ENCODE measurements at places on chromosomes 4 and X.

DNA sequence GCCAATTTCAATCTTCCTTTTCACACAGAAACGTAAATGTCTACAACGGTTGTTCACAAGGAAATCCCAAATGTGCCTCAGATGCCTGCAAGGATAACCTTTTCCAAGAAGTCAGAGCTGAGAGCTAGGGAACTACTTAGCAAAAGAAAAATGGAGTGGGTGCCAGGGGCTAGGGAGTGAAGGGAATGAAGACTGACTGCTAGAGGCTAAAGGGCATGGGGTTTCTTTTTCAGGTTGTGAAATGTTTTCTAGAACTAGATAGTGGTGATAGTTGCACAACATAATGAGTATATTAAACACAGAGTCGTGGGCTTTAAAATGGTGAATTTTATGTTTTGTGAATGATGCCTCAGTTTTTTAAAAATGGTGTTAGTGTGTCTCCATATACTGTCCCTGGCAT lies 53.4 kb downstream of the CD99L2 start:
- no peak for DNase-seq

GRCh38 chrX:76148753-76149152 lies 24.1 kb upstream of the PBDC1 start:
- peak; percentile 11 for DNase-seq

- DNase-seq: no peak
These were observed 18.6 kb upstream of the SH3TC1 start for GRCh38 chr4:8180310-8181093.

GRCh38 chr4:6732441-6733357 lies 16.7 kb downstream of the BLOC1S4 start:
- no peak for DNase-seq

- no peak for DNase-seq
These were observed 46.1 kb upstream of the LGI2 start for GRCh38 chr4:25076625-25077398.

GRCh38 chrX:13248867-13249486 lies 70.9 kb downstream of the ATXN3L start:
- no peak for DNase-seq

- no peak for DNase-seq
These were observed 10.9 kb upstream of the TET2 start for GRCh38 chr4:105135785-105136184.

- DNase-seq: no peak
These were observed 156.6 kb downstream of the GATB start for GRCh38 chr4:151604238-151604637.

DNA sequence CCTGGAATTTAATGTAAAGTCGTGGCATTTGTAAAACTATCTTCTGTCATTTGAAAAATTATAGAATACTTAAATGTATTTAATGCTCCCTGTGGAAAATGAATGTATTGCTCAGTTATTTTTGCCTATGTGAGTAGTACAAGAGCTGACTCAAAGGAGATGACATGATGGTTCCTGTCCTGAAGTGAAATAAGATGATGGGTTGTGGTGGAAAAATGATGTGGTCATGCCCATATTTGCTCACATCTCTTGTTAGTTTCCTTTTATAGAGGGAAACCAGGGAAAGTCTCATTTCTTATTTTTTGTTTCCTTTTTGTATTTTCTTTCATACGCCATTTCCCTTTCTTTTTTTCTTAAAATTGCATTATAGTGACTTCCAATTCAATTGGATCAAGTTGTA lies 23.7 kb downstream of the PLS3 start:
- no peak for DNase-seq

GRCh38 chr4:113013751-113014150 lies 35.7 kb upstream of the ANK2 start:
- no peak for DNase-seq

DNA sequence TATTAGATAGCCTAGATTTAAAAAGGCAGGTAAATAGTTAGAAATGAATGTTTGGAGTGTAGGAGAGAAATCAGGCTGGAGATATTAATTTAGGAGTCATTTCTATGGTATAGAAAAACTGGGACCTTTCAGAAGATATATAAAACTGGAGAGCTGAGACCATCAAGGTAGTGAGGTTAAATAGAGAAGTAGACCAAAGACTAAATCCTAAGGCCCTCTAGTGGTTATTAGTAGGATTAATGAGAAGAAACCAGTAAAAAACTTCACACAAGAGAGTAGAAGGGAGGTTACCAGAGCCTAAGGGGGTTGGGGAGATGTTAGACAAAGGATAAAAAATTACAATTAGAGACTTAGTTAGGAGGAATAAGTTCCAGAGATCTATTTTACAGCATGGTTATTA lies 351.0 kb upstream of the SPANXN1 start:
- no peak for DNase-seq

GRCh38 chr4:119678761-119679160 lies 50.2 kb upstream of the PDE5A start:
- no peak for DNase-seq

- DNase-seq: no peak
These were observed 33.0 kb downstream of the MTHFD2L start for GRCh38 chr4:74190919-74191397.

- no peak for DNase-seq
These were observed 665.1 kb downstream of the RAPGEF2 start for GRCh38 chr4:159768016-159768415.

DNA sequence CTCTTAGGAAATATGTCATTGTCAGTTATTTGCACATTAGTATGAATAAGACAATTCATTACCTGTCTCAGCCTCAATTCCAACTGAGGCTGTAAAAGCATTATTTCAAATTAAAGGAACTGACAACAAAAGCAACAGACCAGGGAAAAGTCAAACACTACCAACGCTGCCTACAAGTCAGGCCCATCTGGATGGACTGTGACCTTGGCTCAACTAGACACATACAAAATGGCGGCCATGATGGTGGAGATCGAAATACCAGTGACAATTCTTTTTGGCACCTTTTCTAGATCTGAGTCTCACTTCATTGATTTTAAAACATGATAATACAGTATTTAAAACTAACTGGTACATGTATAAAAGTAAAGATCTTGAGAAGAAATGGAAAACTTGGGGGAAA lies 160.7 kb downstream of the DHX15 start:
- DNase-seq: no peak

GRCh38 chrX:550514-550913 lies 80.1 kb upstream of the SHOX start:
- no peak for DNase-seq

DNA sequence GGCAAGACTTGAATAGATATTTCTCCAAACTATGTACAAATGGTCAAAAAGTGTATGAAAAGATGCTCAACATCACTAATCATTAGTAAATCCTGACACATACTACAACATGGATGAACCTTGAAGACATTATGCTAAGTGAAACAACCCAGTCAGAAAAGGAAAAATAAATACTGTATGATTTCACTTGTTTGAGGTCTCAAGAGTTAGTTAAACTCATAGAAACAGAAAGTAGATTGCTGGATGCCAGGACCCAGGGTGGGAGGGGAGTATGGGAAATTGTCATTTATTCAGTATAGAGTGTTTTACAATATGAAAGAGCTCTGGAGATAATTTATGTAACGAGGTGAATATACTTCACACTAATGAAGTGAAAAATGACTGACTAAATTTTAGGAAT lies 32.4 kb downstream of the PRMT9 start:
- no peak for DNase-seq
